ENCODE measurements at places on chromosomes 4 and X.

- DNase-seq, result no peak
Observed at GRCh38 chr4:83074086-83074704, 39.2 kb downstream of the COPS4 start.

DNA sequence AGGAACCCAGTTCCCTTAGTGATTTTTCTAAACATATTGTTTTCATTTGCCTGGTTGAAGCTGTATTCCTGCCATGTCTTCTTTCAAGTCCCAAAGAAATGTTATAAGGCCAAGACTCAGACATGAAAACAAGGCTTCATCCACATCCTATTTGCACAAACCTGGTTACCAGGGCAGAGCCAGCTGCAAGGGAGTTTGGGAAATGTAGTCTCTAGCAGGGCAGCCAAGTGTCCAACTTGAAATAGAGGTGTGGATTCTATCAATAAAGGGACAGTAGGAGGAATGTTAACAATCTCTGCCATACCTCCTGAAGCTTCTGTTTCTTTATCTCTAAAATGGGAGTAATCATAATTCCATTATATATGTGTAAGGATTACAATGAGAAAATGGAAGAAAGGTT, 56.6 kb downstream of the INTS12 start:
- DNase-seq, result no peak

GRCh38 chrX:67613996-67614395, 70.2 kb downstream of the AR start:
- no peak for DNase-seq

DNA sequence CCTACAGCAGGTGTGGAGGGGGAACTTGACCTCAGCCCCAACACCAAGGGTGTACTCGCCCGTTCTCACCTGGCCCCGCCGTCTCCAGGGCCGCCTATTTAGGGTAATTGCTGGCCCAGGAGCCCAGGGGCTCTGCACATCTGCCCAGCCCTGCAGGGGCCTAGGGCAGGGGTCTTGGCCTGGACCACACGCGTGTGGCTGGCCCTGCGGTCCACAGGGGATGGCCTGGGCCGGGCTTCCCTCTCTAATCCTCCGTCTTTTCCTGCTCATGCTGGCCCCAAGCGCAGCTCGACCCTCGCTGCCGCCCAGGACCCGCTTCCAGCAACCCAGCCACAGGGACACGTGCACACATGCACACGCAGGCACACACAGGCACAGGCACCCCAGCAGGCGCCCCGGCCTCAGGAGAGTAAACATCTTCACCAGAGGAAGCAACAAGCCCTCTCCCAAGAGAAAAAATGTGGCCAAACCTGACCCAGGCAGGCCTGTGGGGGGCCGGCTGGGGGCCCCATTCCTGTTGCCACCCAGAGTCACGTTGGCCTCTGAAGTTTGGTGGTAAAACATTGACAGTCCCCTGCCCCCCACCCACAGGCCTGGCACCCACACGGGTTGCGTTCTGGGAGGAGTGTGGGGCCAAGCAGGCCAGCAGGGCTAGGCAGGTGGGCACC, 24.6 kb upstream of the FGFR3 start:
- no peak for DNase-seq

- DNase-seq, result no peak
Observed at GRCh38 chr4:94228493-94229216, 21.0 kb downstream of the SMARCAD1 start.
